ENCODE measurements at places on chromosomes 6 and 20. TPM values are rescaled to one million over a fixed set of nuclear protein-coding genes. Genes with fewer than 3 reads are reported as not detected.

- no peaks in the 10 kb centered on the region for H3K36me3 ChIP-seq
- no peaks in the 10 kb centered on the region for H3K27me3 ChIP-seq
- peaks cover 15% of the 10 kb centered on the region for H3K4me1 ChIP-seq
- no peak overlapping the region for H3K27ac ChIP-seq
- no peak overlapping the region for H3K4me3 ChIP-seq
- no peak for DNase-seq
These were observed 18.3 kb downstream of the SESN1 start for GRCh38 chr6:109076377-109076776.

- peaks cover 9% of the 10 kb centered on the region for H3K4me1 ChIP-seq
- H3K36me3 ChIP-seq = no peaks in the 10 kb centered on the region
- H3K27ac ChIP-seq = no peak overlapping the region
These were observed 4.9 kb downstream of the SMAP1 start for GRCh38 chr6:70672549-70672948.

DNA sequence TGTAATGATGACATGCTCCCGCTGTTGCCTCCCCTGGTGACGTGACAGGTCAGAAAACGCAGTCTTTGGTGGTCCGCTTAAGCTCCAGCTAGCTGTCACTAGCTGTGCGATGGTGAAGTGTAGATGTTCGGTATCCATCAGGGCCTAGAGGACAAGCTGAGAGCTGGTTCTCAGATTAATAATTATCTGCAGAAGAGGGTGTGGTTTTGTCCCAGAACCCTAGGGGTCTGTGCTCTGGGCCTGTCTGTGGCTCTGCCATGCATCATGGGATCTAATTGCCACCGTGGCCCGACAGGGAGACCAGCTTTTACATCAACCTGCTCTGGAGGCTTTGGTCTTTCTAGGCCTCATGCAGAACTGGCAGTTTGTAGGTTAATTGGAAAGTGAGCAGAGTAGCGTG, 34.1 kb downstream of the ERMARD start:
- H3K27me3 ChIP-seq = no peaks in the 10 kb centered on the region
- DNase-seq = no peak
- no peaks in the 10 kb centered on the region for H3K4me1 ChIP-seq

Gene ABHD12
- 48.5 TPM for total RNA-seq

DNA sequence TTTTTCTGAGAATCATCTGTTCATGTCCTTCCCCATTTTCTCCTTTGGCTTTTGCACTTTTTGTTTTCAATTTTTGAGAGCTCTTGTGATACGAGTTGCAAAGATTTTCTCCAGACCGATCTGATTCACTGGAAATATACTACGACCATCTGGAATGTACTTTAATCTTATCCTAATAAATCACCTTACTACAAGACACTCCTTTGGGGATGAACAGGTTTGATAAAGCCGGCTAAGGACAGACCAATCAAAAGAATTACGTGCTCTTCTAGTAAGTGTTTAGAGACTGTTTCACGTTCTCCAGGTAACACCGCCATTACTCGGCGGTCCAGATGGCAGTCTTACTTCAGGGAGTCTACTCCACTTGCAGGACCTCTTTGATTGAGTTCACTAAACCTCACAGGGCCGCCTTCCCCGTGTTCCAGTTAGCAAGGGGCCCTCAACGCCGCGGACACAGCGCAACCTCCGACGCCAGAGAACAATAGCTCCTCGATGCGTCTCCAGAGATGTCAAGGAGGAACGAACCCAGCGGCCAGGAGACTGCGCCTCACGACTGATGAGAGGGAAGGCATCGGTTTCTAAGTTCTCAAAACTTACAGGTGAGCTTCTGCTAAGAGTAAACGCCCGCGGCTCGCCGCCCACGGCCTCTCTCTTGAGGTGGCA, 920 bp upstream of the WTAP start:
- H3K27me3 ChIP-seq = no peaks in the 10 kb centered on the region
- peak overlapping the region; percentile 89 for H3K4me3 ChIP-seq
- DNase-seq = no peak
- H3K4me1 ChIP-seq = peaks cover 38% of the 10 kb centered on the region
- no peaks in the 10 kb centered on the region for H3K36me3 ChIP-seq
- H3K27ac ChIP-seq = peak overlapping the region; percentile 97

DNA sequence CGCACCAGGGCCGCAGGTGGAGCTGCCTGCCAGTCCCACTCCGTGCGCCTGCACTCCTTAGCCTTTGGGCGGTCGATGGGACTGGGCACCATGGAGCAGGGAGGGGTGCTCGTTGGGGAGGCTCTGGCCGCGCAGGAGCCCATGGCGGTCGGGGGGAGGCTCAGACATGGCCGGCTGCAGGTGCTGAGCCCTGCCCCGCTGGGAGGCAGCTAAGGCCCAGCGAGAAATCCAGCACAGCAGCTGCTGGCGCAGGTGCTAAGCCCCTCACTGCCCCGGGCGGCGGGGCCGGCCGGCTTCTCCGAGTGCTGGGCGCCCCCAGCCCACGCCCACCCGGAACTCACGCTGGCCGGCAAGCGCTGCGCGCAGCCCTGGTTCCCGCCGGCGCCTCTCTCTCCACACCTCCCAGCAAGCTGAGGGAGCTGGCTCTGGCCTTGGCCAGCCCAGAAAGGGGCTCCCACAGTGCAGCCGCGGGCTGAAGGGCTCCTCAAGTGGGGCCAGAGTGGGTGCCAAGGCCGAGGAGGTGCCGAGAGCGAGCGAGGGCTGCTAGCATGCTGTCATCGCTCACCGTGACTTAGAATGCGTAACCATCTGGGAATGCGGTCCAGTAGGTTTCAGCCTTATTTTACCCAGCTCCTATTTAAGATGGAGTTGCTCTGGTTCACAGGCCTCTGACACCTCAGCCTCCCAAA, 77.3 kb downstream of the C6orf52 start:
- H3K27ac ChIP-seq = no peak overlapping the region
- peaks cover 51% of the 10 kb centered on the region for H3K4me1 ChIP-seq
- no peak overlapping the region for H3K4me3 ChIP-seq

Gene SLC4A11
- total RNA-seq = not detected

GRCh38 chr20:50260479-50261221, 70.0 kb downstream of the CEBPB start:
- DNase-seq = no peak
- no peaks in the 10 kb centered on the region for H3K4me1 ChIP-seq
- H3K27me3 ChIP-seq = no peaks in the 10 kb centered on the region
- no peaks in the 10 kb centered on the region for H3K36me3 ChIP-seq
